Endodermal cell (in vitro differentiated cells): ENCODE measurements at places on chromosomes 7 and 10. TPM values are rescaled to one million over a fixed set of nuclear protein-coding genes. Genes with fewer than 3 reads are reported as not detected.
A peak's percentile ranks its signal among the peaks of the same experiment; 100 is the strongest.

DNA sequence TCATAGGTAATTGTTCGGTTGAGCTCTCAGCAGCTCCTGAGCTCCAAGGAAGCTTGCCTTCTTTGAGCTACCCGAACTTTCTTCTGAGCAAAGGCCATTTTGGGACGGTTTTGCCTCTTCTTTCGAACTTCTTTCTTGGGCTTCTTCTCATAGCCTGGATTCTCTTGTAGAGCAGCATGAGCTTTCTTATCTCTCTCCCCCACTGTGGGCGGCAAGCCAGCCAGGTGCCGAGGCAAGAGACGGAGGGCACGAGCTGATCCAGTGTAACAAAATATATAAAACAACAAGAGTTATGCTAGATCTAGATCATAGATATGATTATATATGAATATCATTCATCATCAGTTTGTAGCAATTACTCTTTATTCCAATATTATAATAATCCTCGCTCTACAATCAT lies 16.5 kb upstream of the KNDC1 start:
- no peaks in the 10 kb centered on the region for H3K36me3 ChIP-seq
- no peak overlapping the region for H3K4me3 ChIP-seq
- peaks cover 7% of the 10 kb centered on the region for H3K4me1 ChIP-seq
- no peaks in the 10 kb centered on the region for H3K27me3 ChIP-seq
- DNase-seq: peak; percentile 62

DNA sequence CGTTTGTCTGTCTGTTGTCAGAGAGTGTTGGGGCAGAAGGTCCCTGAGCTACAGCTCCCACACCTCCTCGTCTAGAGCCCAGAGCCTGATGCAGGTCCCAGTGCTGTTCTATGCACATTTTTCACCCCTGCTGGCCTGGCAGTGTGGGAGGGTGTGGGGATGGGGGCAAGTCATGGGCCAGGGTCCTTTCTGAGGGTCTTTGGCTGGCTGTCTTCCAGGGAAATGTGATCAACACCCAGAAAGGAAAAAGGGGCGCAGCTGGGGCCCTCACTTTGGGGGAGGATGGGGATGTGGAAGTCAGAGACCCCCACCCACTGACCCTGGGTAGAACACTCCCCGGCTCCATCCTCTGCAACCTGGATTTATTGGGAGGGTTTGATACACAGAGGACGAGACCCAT lies 50.0 kb upstream of the ZNF716 start:
- no peaks in the 10 kb centered on the region for H3K4me1 ChIP-seq
- H3K36me3 ChIP-seq: no peaks in the 10 kb centered on the region
- DNase-seq: no peak
- H3K27ac ChIP-seq: no peak overlapping the region

GRCh38 chr10:133087679-133088178 lies at the start of gene ADGRA1:
ADGRA1 (plus strand) TSS chr10:133087924; CDS start chr10:133088910, 986 bp downstream.
- H3K4me3 ChIP-seq: peak within 1 kb of the TSS; percentile 66
- no peaks in the 10 kb centered on the region for H3K36me3 ChIP-seq
- H3K4me1 ChIP-seq: peaks cover 4% of the 10 kb centered on the region
- H3K27ac ChIP-seq: peak within 1 kb of the TSS; percentile 85
- peaks cover 44% of the 10 kb centered on the region for H3K27me3 ChIP-seq

DNA sequence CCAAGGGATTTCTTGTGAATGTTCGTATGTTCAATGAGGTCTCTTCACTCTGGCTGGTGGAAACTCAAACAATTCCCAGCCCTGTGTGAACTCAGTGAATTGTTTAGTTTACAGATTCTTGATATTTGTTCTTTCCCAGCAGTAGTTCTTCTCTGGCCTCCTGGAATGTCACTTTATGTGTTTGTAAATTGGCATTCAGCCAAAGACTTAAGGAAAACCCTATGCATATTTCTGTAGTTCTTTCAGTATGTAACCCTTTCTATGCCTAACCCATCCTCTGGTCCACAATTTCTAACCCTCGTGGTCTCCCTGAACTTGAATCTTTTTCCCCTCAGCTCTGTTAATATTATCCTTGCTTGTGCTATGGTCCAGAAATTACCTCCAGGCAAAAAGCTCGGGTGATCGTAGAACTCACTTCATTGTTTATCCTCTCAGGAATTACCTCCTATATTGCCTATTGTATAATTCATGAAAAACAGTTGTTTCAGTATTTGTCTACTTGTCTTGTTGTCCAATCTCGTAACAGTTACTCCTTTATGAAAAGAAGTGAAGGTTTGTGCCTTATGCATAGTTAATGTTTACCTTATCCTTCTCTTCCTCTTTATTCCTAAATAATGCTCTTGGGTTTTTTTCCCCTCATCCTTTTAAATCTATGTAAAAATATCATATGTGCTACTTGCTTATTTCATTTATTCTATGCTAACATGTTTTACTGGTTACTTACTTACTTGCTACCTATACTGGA lies 23.7 kb upstream of the AGR3 start:
- no peak overlapping the region for H3K27ac ChIP-seq
- H3K4me3 ChIP-seq: no peak overlapping the region
- H3K27me3 ChIP-seq: no peaks in the 10 kb centered on the region
- no peaks in the 10 kb centered on the region for H3K36me3 ChIP-seq
- no peaks in the 10 kb centered on the region for H3K4me1 ChIP-seq

DNA sequence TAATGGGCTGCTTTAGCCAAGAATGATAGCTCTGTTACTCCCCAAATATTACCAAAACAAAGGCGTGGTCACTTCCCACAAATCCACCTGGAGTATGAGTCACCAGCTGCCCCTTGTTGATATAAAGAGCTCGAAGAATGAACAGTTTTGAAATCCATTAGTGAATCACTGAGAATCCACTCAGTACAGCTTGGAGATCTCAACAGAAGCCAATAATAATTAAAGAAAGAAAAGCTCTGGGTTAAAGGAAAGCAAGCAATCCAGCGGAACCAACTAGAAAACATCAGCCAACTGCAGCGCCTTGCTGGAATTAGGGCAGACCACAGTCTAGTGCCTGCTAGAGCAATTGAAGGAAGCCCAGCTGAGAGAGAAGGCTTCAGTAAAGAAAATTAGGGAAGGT lies 576.0 kb upstream of the C7orf33 start:
- H3K36me3 ChIP-seq: no peaks in the 10 kb centered on the region
- H3K27ac ChIP-seq: no peak overlapping the region
- DNase-seq: no peak
- H3K4me1 ChIP-seq: no peaks in the 10 kb centered on the region
- H3K4me3 ChIP-seq: no peak overlapping the region
- H3K27me3 ChIP-seq: no peaks in the 10 kb centered on the region

GRCh38 chr7:66418537-66418936 lies 210.1 kb upstream of the KCTD7 start:
- H3K27me3 ChIP-seq: no peaks in the 10 kb centered on the region
- no peak overlapping the region for H3K27ac ChIP-seq
- no peaks in the 10 kb centered on the region for H3K4me1 ChIP-seq
- no peak for DNase-seq

DNA sequence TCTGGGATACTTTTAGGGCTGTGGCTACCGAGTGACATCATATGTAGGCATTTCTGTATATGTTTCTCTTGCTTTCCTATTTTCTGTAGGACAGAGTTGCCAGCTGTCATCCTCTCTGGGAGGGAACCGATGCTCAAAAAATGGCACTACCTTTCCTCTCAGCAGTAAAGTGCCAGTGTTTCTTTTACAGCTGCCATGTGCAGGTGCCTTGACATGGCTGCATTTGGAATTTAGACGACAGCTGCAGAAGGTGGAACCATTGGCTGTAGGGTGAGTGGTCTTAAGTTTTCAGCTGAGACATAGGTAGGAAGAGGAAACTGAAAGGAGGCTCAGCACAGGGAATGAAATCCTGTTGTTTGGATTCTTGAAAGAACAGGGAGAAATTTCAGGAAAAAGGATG lies 20.2 kb upstream of the RPA3 start:
- H3K27me3 ChIP-seq: no peaks in the 10 kb centered on the region
- H3K4me1 ChIP-seq: peaks cover 8% of the 10 kb centered on the region
- no peak overlapping the region for H3K4me3 ChIP-seq
- no peaks in the 10 kb centered on the region for H3K36me3 ChIP-seq

The UNCX gene
- not detected in 3 replicates for total RNA-seq

The MCM10 gene
- total RNA-seq: 13.1 to 54.0 TPM (median 44.8 TPM) in 3 replicates

The SPDYE1 gene
- not detected in 3 replicates for total RNA-seq

DNA sequence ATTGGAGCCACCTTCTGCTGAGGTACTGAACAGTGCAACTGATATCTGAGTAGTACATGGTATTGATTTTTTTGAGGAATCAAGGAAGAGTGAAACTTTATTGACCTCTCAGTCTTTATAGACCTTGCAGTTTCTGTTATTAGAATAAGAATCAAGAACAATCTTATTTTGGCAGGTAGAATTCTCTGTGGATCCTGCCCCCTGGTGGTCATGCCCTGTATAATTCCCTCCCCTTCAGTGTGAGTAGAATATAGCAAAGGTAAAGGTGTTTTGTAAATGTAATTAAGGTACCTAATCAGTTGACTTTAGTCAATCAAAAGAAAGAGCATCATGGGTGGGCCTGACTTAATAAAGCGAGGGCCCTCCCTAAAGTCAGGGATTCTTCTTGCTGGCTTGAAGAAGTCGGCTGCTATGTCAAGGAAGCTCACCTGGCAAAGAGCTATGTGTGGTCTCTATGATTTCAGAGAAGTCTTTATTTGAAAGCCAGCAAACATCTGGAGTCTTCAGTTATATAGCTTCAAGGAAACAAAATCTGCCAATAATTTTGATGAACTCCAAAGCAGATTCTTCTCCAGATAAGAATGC lies 142.8 kb downstream of the LSM5 start:
- H3K4me3 ChIP-seq: no peak overlapping the region
- no peaks in the 10 kb centered on the region for H3K4me1 ChIP-seq
- no peaks in the 10 kb centered on the region for H3K27me3 ChIP-seq
- H3K36me3 ChIP-seq: no peaks in the 10 kb centered on the region

DNA sequence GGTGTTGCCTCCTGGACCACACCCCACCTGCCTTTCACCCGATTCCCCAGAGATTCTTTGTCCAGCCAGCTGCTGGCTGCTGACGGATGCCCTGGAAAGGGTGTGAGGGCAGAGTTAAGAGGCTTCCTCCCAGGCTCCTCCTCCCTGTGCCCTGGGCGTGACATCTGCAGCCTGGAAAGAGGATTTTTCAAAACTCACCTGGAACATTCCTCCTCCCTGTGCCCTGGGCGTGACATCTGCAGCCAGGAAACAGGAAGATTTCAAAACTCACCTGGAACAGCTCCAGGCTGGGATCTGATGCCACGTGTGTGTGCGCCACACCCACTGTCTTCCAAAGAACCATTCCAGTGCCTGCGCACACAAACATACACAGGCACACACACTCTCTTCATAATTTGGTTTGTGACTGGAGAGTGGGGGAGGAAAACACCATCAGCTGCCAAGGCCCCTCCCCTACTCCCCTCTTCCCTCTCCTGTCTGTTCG lies 5.2 kb downstream of the MARVELD1 start:
- H3K36me3 ChIP-seq: peaks cover 27% of the 10 kb centered on the region
- no peak for DNase-seq
- peaks cover 9% of the 10 kb centered on the region for H3K4me1 ChIP-seq
- no peaks in the 10 kb centered on the region for H3K27me3 ChIP-seq

The BICC1 gene
- total RNA-seq: 0.23 to 0.34 TPM (median 0.27 TPM) in 3 replicates

The GDF10 gene
- total RNA-seq: not detected in 3 replicates

DNA sequence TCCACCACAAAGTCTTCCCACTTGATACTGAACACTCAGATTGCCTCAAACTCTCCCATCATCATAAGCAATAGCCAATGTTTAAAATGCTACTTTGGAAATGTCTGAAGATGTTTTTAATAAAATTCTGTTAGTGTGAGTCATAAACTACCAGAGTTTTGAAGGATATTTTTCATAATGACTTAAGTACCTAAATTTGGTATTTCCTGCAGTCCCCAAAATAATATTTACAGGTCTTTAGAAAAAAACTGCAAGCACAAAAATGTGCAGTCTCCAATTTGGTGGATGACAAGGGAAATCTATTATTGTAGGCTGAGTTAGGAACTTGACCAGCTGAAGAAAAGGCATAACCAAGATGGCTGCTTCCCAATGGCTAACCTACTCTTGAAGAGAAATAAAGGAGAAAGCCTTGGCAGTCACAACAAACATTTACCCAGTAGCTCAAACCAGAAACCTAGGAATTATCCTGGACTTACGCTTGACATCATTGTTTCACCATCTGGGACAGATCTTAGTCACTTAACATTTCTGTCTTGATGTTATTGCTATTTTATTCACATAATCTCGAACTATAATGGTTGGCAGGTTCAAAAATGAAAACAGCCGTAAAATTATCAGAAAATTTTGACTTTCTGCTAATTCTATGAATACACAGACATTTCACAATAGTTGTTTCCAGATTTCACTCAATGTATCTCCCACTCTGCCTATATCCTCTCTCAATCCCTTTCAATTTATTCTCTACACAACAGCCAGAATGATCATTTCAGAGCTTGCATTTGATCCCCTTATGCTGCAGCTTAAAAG lies 111.2 kb upstream of the STEAP1B start:
- H3K27me3 ChIP-seq: no peaks in the 10 kb centered on the region
- no peak for DNase-seq
- no peak overlapping the region for H3K4me3 ChIP-seq
- H3K4me1 ChIP-seq: peaks cover 6% of the 10 kb centered on the region
- peaks cover 28% of the 10 kb centered on the region for H3K36me3 ChIP-seq
- no peak overlapping the region for H3K27ac ChIP-seq

The NUTM2B gene
- 0.27 and 0.35 TPM in 2 replicates for total RNA-seq

- H3K27ac ChIP-seq: peak overlapping the region; percentile 33
- H3K4me1 ChIP-seq: no peaks in the 10 kb centered on the region
- H3K27me3 ChIP-seq: no peaks in the 10 kb centered on the region
- peak overlapping the region; percentile 83 for H3K4me3 ChIP-seq
- DNase-seq: peak; percentile 97
Observed at GRCh38 chr10:95183271-95184230, 10.5 kb upstream of the ACSM6 start.

DNA sequence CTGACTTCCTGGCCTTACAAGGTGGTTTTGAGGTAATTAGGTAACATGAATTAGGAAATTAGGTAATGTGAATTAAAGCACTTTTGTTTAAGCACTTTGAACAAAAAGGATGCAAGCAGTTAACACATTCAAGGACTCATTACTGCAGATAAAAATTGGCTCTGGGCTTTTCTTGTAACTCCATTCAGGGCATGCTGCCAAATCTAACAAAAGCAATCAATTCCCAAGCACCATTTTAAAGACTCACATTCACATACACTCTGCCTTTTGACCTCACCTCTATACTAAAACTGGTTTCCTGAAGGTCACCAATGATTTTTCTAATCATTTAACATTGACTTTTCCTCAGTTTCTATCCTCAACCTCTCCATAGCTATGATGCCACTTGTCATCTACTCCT lies 251.2 kb upstream of the RHOBTB1 start:
- no peak for DNase-seq
- H3K27me3 ChIP-seq: no peaks in the 10 kb centered on the region
- H3K36me3 ChIP-seq: no peaks in the 10 kb centered on the region
- H3K4me1 ChIP-seq: no peaks in the 10 kb centered on the region

The ZNHIT1 gene
- 58.7 to 74.8 TPM (median 61.7 TPM) in 3 replicates for total RNA-seq

- H3K36me3 ChIP-seq: no peaks in the 10 kb centered on the region
- no peaks in the 10 kb centered on the region for H3K4me1 ChIP-seq
- DNase-seq: no peak
- H3K27ac ChIP-seq: no peak overlapping the region
Observed at GRCh38 chr10:108562105-108562504, 1361.2 kb downstream of the XPNPEP1 start.

The CAMK1D gene
- 7.8 to 18.7 TPM (median 10.5 TPM) in 3 replicates for total RNA-seq

GRCh38 chr10:26361971-26362370 lies 76.2 kb upstream of the APBB1IP start:
- no peaks in the 10 kb centered on the region for H3K4me1 ChIP-seq
- H3K27me3 ChIP-seq: peaks cover 26% of the 10 kb centered on the region
- H3K4me3 ChIP-seq: no peak overlapping the region
- no peak for DNase-seq
- H3K27ac ChIP-seq: no peak overlapping the region

The PGAM1 gene
- 499 and 536 TPM in 2 replicates for total RNA-seq

The CASTOR2 gene
- total RNA-seq: 105 and 116 TPM in 2 replicates
